ENCODE measurements at places on chromosomes 13 and 19. TPM values are rescaled to one million over a fixed set of nuclear protein-coding genes. Genes with fewer than 3 reads are reported as not detected.

ZNF837 gene
- total RNA-seq = 3.7 TPM

SYNE4 gene
- total RNA-seq = 1.4 TPM

PLPP2 gene
- total RNA-seq = 6.6 TPM

NKG7 gene
- total RNA-seq = not detected

PIK3R2 gene
- 14.3 TPM for total RNA-seq

IRGC gene
- total RNA-seq = not detected

SCN1B gene
- total RNA-seq = 0.70 TPM

HSPB6 gene
- total RNA-seq = 0.15 TPM

ASF1B gene
- 43.2 TPM for total RNA-seq

FFAR2 gene
- not detected for total RNA-seq

KLK11 gene
- total RNA-seq = 1.0 TPM

LILRA2 gene
- not detected for total RNA-seq

RAB20 gene
- 4.0 TPM for total RNA-seq

CALR3 gene
- total RNA-seq = 0.16 TPM

TOMM40 gene
- total RNA-seq = 175 TPM

PIH1D1 gene
- 86.8 TPM for total RNA-seq

KRTDAP gene
- 1.4 TPM for total RNA-seq

NLRP4 gene
- not detected for total RNA-seq

ZNF221 gene
- total RNA-seq = 1.9 TPM

RAB3A gene
- total RNA-seq = 0.19 TPM

IFNL1 gene
- not detected for total RNA-seq

ZNF135 gene
- 0.46 TPM for total RNA-seq

GNG7 gene
- total RNA-seq = not detected

ACP7 gene
- 3.0 TPM for total RNA-seq

CYP4F11 gene
- 1.7 TPM for total RNA-seq

SCEL gene
- 2.5 TPM for total RNA-seq

EML2 gene
- 74.6 TPM for total RNA-seq

SERP2 gene
- total RNA-seq = 5.3 TPM

CBY2 gene
- total RNA-seq = not detected

RASGRP4 gene
- not detected for total RNA-seq

HIPK4 gene
- total RNA-seq = not detected

KCNRG gene
- 0.23 TPM for total RNA-seq

ZNF565 gene
- 1.3 TPM for total RNA-seq

RETN gene
- total RNA-seq = not detected

MTUS2 gene
- total RNA-seq = not detected

ZNF470 gene
- 3.1 TPM for total RNA-seq

APOE gene
- total RNA-seq = 74.5 TPM

PSG3 gene
- not detected for total RNA-seq

PDX1 gene
- total RNA-seq = not detected

CD22 gene
- total RNA-seq = not detected

ELAVL3 gene
- 0.70 TPM for total RNA-seq

MCEMP1 gene
- not detected for total RNA-seq

CCL25 gene
- total RNA-seq = not detected

ICAM3 gene
- total RNA-seq = 1.6 TPM

ZNF28 gene
- 12.0 TPM for total RNA-seq

C19orf38 gene
- total RNA-seq = 0.39 TPM

ACTMAP gene
- 2.2 TPM for total RNA-seq

Data from hair follicular keratinocyte (primary cell).